ENCODE measurements at places on chromosomes 1 and 21.

DNA sequence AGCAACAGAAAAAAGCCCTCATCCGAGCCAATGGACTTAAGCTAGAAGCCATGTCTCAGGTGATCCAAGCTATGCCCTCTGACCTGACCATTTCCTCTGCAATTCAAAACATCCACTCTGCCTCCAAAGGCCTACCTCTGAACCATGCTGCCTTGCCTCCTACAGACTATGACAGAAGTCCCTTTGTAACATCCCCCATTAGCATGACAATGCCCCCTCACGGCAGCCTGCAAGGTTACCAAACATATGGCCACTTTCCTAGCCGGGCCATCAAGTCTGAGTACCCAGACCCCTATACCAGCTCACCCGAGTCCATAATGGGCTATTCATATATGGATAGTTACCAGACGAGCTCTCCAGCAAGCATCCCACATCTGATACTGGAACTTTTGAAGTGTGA, 20.7 kb downstream of the NR5A2 start:
- DNase-seq, result no peak

- DNase-seq, result no peak
These were observed 29.7 kb upstream of the DUSP23 start for GRCh38 chr1:159751031-159751430.

- DNase-seq, result no peak
These were observed 22.6 kb upstream of the PRELP start for GRCh38 chr1:203453016-203453415.

DNA sequence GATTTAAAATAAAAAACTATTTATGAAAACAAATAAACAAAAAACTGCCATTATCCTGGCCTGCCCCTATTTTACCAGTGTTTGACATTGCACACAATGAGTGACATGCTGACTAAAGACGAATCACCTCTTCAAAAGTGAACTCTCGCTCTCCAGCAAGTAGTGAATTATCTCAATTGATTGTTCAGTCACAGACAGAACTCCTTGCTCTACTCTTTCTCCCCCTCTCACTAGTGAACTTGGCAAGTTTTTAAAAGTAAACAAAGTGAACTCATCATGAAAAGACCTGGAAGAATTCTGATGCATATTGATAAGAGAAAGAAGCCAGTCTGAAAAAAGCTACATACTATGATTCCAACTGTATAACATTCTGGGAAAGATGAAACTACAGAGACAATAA, 4.7 kb upstream of the C1orf52 start:
- no peak for DNase-seq

DNA sequence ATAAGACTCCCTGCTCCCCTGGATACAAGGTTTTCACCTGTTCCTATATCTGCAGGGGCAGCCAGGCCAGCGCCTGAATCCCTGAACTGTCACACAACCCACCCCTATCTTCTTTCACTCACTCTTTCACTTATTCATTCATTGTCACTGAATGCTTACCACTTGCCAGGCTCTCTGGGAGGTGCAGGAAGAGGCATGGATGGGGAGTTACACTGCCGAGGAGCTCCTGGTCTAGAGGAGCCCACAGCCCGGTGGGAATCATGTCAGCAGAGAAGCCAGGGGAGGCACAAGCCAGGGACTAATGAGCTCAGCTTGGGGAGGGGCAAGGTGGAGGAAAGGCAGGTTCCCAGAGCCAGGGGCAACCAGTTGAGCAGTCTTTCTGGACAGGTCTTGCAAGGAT, 155.8 kb downstream of the TRABD2B start:
- no peak for DNase-seq

DNA sequence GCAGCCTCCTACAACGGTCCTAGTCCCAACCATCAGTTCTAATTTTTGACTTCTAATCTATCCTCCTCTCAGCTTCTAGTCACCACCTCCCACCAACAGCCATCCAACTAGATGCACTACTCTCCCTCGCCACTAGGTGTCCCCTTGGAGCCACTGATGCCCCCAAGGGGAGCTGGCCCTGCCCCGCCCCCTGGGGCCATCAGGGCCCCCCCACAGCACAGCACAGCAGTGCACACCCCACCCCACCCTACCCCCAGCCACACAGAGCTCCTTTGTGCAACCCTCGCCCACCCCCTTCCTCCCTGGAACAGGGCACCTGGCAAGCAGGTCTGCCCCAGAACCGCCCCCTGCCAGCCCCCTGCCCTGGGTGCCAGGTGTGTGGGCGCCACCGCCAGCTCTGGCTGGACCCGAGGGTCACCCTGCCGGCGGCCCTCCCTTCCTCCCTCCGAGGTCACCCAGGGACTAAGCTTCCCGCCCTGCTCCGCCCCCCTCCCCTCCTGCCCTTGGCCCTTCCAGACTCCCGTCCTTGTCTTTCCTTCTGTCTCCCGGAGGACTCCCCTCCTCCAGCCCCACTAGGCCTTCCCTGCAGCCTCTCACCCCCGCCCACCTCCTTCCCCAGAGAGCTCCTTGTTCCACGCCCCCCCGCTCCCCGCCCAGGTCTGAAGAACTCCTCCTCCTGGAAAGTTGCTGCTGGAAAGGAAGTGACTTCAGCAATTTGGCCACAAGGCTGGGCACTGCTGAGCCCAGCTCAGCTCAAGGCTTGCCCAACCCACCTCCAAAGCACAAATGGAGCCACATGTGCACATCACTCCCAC, 47.0 kb downstream of the AHDC1 start:
- peak; percentile 85 for DNase-seq

- DNase-seq, result no peak
These were observed 6.2 kb downstream of the ADSS2 start for GRCh38 chr1:244445320-244446181.

- no peak for DNase-seq
These were observed 107.8 kb downstream of the NGF start for GRCh38 chr1:115230281-115230680.

GRCh38 chr1:204033306-204033705, 39.6 kb upstream of the SOX13 start:
- DNase-seq, result no peak

- no peak for DNase-seq
These were observed 40.1 kb downstream of the LAMC1 start for GRCh38 chr1:183063349-183063748.

DNA sequence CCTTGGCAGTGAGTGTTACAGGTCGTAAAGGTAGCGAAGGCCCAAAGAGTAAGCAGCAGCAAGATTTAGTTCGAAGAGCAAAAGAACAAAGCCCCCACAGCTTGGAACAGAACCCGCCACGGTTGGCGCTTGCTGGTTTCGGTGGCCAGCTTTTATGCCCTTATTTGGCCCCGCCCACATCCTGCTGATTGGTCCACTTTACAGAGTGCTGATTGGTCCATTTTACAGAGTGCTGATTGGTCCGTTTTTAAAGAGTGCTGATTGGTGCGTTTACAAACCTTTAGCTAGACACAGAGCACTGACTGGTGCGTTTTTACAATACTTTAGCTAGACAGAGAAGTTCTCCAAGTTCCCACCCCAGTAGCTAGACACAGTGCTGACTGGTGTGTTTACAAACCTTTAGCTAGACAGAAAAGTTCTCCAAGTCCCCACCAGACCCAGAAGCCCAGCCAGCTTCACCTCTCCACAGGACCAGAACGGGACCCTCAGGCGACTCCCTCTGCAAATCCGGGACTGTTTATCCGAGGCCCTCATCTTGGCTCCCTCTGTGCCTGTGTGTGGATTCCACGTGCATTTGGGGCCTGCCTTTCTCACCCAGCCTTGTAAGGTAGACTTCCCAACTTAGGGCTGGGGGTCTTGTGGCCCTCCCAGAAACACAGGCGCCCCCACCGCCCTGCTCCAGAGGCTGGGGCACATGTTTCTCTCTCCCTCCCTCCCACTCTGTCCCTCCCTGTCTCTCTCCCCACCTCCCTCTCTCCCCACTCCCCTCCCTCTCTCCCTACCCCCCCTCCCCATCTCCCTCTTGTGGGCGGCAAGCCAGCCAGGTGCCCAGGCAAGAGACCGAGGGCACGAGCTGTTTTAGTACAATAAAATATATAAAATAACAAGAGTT, 12.6 kb downstream of the FTCD start:
- peak; percentile 21 for DNase-seq

DNA sequence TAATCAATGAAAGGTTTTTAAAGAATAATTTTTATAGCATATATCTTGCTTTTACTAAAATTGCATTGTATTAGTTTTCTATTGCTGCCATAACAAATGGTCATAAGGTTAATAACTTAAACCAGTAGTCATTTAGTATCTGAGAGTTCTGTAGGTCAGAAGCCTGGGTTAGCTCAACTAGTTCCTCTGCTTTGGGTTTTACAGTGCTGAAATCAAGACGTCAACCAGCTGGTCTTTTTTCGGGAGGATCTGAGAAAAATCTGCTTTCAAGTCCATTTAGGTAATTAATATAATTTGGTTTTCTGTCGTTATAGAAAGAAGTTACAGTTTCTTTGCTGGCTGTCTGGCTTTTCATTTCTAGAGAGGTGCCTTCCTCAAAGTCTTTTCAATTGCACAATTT, 577.7 kb downstream of the MRPL39 start:
- DNase-seq, result no peak

DNA sequence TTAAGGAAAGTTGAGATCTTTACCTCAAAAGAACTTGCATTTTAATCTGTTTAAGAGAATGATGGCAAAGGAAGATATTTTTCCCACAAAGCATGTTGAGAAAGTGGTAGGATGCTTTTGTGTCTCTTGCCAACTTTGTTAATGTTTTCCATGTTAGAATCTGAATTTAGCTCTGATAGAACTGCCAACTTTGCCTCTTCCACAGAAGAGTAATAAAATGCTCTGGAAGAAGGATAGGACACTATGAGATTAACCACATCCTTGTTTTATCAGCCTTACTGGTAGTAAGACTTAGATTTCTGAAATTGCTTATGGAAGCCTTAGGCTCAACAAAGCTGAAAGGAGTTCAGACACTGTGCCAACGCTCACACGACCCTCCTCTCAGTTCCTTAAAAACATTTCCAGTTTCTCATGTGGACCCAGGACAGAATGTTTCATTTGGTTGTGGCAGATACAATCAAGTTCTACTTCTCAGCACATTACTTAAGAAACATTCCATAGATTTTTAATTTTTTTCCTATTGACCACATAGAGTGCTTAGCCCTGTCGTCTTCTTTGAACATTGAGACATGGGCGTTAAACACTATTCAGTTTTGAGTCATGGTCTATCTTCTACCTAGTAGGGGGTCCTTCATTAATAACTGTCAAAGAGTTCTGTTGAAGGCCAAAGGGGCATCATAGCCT, 59.0 kb downstream of the MTR start:
- no peak for DNase-seq
